ENCODE measurements at places on chromosomes 12 and 14.

DNA sequence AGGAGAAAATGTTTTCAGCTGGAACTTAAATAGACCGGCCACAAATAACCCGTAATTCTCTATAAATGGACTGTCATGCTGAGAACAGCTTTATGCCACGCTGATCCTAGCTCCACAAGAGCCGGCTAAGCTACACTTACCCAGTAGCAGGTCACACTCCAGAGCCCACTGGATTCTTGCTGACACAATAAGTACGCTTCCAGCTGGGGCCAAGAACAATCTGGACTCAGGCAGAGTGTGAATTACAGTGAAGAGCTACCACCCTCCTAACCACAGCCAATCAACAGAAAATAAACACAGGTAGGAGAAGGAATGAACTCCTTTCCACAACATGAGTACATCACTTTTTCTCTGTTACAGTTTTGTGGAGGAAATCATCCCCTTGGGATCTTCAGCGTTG lies 531.3 kb downstream of the GALC start:
- DNase-seq, result no peak

DNA sequence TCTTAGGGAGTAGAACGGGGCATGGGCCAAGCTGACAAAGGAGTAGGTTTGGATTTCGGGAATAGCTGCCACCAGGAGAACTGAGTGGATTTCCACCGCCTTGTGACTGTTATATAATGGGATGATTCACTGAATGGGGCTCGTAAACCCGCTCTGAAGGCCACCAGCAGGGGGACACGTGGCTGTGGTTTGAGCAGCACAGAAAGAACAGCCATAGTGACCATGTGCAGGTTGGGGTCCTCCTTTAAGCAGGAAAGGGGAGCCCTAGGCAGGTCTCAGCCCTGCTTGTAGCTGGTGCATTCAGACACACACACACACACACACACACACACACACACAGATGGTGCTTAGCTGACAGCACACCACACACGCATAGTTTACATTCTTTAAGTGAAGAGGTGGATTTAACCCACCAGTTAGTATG lies 8.6 kb upstream of the ASB2 start:
- peak; percentile 63 for DNase-seq

- DNase-seq, result no peak
These were observed 207.9 kb downstream of the SLC16A7 start for GRCh38 chr12:59803735-59804134.

DNA sequence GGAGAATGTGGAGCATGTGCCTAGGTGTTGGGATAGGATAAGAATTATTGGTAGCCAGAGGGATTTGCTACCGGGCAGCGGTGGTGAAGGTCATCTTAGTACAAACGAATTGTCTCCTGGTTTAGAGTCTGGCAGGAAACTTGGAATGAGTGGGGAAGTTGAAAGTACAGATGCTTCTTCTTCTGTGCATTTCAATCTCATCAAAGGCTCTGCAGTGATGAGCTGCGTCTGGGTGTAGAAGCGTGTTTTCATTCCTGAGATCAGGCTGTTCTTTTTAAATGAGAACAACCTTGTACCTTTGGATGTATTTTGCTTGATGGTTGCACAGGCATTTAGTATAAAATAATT lies 2.1 kb downstream of the WNK1 start:
- DNase-seq, result no peak

GRCh38 chr14:59273737-59274136 lies 85.3 kb downstream of the DAAM1 start:
- DNase-seq, result no peak

DNA sequence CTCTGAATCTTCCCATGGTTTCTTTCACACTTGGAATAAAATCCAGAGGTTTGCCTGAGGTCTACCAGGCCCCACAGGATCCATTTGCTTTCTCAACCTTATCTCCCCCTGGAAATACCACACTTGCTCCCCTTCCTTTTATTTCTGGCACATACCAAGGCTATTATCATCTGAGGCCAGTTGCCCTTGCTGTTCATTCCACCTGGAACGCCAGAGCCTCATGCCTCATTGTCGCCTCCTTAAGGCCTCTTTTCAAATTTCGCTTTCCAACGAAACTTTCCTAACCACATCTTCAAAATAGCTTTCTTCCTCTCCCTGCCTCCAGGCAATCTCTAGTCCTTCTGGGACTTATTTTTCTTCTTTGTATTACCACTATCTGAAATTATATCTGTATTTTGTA lies 11.2 kb upstream of the LRIG3 start:
- DNase-seq, result no peak

DNA sequence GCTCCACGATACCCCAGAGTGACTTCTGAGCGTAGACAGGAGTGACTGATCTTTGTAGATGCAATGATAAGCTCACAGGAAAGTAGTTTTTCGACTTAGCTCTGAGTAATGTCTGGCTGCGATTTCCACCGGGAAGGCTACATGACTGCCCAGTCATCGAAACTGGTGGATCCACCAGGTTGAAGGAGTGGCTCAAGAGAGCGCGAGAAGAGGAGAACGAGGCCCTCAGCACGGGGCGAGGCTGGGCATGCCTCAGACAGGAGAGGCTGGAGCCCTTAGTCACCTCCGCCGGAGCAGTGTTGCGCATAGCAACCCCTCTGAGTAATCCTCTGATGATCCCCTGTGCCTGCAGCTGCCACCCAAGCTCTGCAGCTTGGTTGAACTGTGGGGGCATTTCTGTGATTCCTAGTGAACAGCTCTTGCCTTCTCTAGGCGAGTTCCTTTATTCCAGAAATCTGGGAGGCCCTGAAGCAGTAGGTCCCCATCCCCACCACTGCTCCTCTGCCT lies 25.6 kb downstream of the ELK3 start:
- no peak for DNase-seq

DNA sequence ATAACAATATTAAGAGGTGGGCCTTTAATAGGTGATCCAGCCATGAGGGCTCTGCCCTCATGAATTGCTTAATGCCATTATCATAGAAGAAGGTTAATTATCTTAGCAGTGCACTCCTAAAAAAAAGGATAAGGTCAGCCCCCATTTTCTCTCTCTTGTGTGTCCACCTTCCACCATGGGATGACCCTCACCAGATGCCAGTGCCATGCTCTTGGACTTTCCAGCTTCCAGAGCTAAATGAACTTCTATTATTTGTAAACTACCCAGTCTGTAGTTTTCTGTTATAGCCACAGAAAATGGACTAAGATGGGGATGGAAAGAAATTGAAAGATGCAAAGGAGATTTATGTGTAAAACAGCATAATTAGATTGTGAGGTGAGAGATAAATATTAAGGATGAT lies 125.4 kb downstream of the FOXA1 start:
- no peak for DNase-seq

- DNase-seq, result no peak
These were observed 77.9 kb upstream of the HOXC13 start for GRCh38 chr12:53860426-53861345.

DNA sequence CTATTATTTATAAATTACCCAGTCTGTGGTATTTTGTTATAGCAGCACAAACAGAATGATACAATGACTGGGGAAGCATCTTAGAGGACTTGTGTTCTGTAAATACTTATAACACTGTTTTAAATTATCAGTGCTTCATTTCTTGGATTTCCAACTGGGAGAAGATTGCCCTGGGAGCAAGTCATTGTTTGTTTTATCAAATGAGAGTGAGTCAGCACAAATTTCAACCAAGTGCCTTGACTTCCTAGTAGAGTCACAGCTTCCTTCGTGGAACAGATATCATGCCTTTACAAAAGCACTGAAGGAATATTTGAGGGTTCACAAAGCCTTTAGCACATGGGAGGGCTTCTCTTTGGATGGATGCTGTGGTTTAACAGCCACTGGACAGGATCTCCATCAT lies 234.1 kb downstream of the KTN1 start:
- DNase-seq, result no peak
